ENCODE measurements at places on chromosomes 1 and 21. TPM values are rescaled to one million over a fixed set of nuclear protein-coding genes. Genes with fewer than 3 reads are reported as not detected.
A peak's percentile ranks its signal among the peaks of the same experiment; 100 is the strongest.

DAP3 gene
- total RNA-seq, result 52.7 TPM

GRCh38 chr1:109535971-109536491 is 3.6 kb upstream of the GPR61 start:
- DNase-seq, result no peak

GRCh38 chr1:228407106-228408040 is 738 bp upstream of the TRIM11 start:
- DNase-seq, result no peak

DNA sequence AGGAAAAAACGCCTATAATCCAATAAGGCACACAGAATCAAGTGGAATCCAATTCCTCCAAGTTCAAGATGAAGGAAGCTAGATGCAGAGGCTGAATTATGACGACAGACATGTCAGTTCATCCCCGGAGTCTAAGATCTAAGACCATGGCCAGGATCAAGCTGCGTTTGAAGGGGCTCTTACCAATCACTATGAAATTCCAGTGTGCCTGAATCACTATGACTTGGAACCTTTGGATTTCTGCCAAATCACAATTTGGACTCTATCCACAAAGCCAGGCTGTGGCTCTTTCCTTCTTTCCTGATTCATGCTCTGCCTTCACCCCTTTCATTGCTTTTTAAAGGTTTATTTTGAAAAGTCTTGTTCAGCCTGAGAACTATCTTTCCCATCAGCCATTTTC is 17.1 kb downstream of the OLIG2 start:
- peak; percentile 96 for DNase-seq

- DNase-seq, result no peak
Observed at GRCh38 chr1:11648732-11649158, 5.5 kb downstream of the FBXO2 start.

GRCh38 chr1:12371053-12371452 is 141.2 kb downstream of the VPS13D start:
- DNase-seq, result no peak

NTMT2 gene
- not detected for total RNA-seq

EDN2 gene
- not detected for total RNA-seq

DNA sequence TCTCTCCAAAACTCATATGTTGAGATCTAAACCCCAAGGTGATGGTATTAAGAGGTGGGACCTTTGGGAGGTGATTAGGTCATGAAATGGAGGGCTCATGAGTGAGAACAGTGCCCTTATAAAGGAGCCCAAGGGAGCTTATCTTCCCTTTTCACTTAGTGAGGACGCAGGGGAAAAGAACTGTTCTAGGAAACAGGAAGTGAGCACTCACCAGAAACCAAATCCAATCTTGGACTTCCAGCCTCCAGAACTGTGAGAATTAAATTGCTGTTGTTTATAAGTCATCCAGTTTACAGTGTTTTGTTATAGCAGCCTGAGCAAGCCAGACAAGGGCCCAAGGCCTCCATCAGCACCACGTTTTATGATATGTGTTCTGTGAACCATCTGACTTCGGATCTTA is 60.3 kb upstream of the LRRC8D start:
- no peak for DNase-seq

DNA sequence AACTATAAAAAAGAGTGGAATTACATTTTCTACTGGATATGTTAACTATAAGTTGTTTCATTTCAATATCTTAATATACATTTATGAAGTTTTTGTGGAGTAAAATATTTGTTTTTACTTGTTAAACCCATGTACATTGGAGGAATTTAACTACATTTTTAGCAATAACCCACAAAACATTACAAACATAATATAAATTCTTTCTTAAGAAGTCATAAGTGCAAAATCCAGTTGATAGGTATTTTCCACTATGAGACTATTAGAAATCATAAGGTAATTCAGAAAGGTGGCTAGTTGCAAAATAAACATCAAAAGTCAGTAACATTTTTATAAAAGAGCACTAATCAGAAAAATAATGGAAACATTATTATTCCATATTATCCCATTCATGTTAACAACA is 73.9 kb upstream of the RRP15 start:
- DNase-seq, result no peak
